Right lobe of liver (tissue), 6 donors: ENCODE measurements at places on chromosomes 12 and 14. TPM values are rescaled to one million over a fixed set of nuclear protein-coding genes. Genes with fewer than 3 reads are reported as not detected.

- H3K4me3 ChIP-seq = no peak overlapping the region
- DNase-seq = no peak
- H3K4me1 ChIP-seq = no peaks in the 10 kb centered on the region
- peaks cover 79% of the 10 kb centered on the region for H3K36me3 ChIP-seq
These were observed 72.2 kb downstream of the EP400 start for GRCh38 chr12:132021965-132022364.

DNA sequence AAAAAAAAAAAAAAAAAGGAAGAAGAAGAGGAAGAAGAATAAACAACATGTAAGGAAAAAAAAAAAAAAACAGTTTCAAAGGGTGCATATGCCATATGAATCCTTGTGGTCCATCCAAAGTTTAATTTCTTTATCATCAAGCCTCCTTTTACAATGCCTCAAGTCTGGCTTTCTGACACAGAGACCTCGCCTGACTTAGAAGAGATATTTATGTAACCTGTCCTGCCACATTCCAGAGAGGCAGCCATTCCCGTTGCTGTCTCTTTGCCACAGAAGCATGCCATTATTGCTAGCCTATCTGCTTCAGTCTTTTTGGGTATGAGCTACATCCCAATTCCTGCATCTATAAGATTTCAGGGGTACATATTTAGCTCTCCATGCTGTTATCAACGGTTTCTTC lies 596.7 kb upstream of the ATP2B1 start:
- no peaks in the 10 kb centered on the region for H3K4me1 ChIP-seq
- no peaks in the 10 kb centered on the region for H3K36me3 ChIP-seq
- H3K27me3 ChIP-seq = no peaks in the 10 kb centered on the region

DNA sequence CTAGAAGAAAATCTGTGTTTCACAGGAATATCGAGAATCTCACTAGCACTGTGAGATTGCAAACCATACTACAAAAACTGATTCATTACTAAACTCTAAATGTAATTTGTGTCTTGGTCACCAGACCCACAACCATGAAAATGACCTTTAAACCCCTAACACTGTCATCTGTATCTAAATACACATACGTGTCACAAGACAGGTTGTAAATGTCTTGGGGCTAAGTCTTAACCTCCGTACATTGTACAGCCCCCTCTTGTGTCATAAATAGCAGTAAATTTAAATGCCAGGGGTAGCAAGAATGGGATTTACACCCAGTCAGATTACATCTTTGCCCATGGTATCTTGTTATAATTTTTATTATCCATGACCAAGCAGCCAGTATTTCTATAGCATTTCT lies 117.3 kb downstream of the GPR135 start:
- H3K4me1 ChIP-seq = no peaks in the 10 kb centered on the region
- no peak overlapping the region for H3K27ac ChIP-seq
- DNase-seq = no peak
- no peaks in the 10 kb centered on the region for H3K36me3 ChIP-seq
- no peaks in the 10 kb centered on the region for H3K27me3 ChIP-seq

The GLS2 gene
- 120 TPM for total RNA-seq

- no peaks in the 10 kb centered on the region for H3K36me3 ChIP-seq
- no peaks in the 10 kb centered on the region for H3K27me3 ChIP-seq
- no peaks in the 10 kb centered on the region for H3K4me1 ChIP-seq
- no peak overlapping the region for H3K4me3 ChIP-seq
These were observed 4.9 kb downstream of the GPRC5A start for GRCh38 chr12:12896260-12896659.

GRCh38 chr12:105725054-105725453 lies 394.6 kb downstream of the C12orf75 start:
- no peaks in the 10 kb centered on the region for H3K4me1 ChIP-seq
- H3K27ac ChIP-seq = no peak overlapping the region
- no peak overlapping the region for H3K4me3 ChIP-seq
- H3K36me3 ChIP-seq = no peaks in the 10 kb centered on the region

DNA sequence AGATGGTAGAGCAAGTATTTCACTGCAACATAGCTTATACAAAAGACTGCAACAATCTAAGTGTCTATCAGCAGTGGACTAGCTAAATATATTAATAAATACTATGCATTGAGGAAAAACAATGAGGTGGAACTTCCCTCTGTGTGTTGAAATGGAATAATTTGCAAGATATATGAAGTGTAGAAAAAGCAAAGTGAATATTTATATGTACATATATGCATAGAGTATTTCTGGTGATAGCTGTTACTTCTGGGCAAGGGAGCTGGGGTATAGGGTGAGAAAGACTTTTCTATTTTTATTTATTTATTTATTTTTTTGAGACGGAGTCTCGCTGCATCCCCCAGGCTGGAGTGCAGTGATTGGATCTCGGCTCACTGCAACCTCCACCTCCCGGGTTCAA lies 33.9 kb downstream of the DNAL1 start:
- no peaks in the 10 kb centered on the region for H3K36me3 ChIP-seq
- no peak for DNase-seq
- H3K27me3 ChIP-seq = no peaks in the 10 kb centered on the region
- no peak overlapping the region for H3K27ac ChIP-seq

The KCNC2 gene
- total RNA-seq = not detected

- H3K27ac ChIP-seq = peak overlapping the region; percentile 22
- no peak for DNase-seq
- no peak overlapping the region for H3K4me3 ChIP-seq
- no peaks in the 10 kb centered on the region for H3K27me3 ChIP-seq
These were observed 207.2 kb upstream of the BCL2L14 start for GRCh38 chr12:11863478-11863906.
